ENCODE measurements at places on chromosomes 12 and 14. TPM values are rescaled to one million over a fixed set of nuclear protein-coding genes. Genes with fewer than 3 reads are reported as not detected.

- no peaks in the 10 kb centered on the region for H3K4me1 ChIP-seq
- H3K36me3 ChIP-seq: no peaks in the 10 kb centered on the region
- no peak overlapping the region for H3K4me3 ChIP-seq
- peaks cover 10% of the 10 kb centered on the region for H3K27me3 ChIP-seq
- DNase-seq: no peak
These were observed 20.3 kb upstream of the DHRS4 start for GRCh38 chr14:23933108-23933741.

GRCh38 chr14:93110856-93111419 is 4.8 kb downstream of the ITPK1 start:
- H3K4me1 ChIP-seq: peaks cover 28% of the 10 kb centered on the region
- no peaks in the 10 kb centered on the region for H3K27me3 ChIP-seq
- DNase-seq: no peak

- H3K4me3 ChIP-seq: peak overlapping the region; percentile 95
- DNase-seq: no peak
These were observed 757 bp upstream of the PCK2 start for GRCh38 chr14:24093207-24093900.

GRCh38 chr14:88242446-88242845 is 80.6 kb downstream of the KCNK10 start:
- no peaks in the 10 kb centered on the region for H3K36me3 ChIP-seq
- DNase-seq: no peak
- H3K4me3 ChIP-seq: no peak overlapping the region
- no peak overlapping the region for H3K27ac ChIP-seq
- no peaks in the 10 kb centered on the region for H3K4me1 ChIP-seq

- H3K27me3 ChIP-seq: peaks cover 8% of the 10 kb centered on the region
- H3K36me3 ChIP-seq: peaks cover 12% of the 10 kb centered on the region
- DNase-seq: peak; percentile 50
- peak overlapping the region; percentile 31 for H3K4me3 ChIP-seq
These were observed 227.3 kb downstream of the KTN1 start for GRCh38 chr14:55807053-55807880.

DNA sequence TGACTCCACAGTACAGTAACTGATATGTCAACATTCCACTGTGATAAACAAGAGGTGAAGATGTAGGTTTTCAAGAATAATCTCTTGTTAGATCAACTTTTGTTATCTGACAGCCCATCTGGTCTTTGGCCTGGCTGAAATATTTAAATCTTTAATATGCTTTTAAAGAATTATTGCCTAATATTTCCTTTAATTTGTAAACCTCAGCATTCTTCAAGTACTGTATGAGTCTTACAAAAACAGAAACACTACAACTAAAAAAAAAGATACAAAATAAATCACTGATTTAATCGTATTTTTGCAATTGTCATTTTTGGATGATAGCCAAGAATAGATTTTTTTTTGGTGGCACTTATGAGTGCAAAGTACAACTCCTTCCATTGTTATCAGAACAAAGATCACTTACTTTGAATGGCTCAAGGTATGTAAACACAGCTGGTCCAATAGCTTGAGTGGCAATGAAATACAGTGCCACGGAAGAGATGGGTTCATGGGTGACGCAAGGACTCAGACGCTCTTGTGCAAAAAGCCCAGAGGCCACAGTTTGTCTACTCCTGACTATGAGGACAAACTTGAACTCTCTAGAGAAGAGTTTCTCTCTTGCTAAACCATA is 109.5 kb downstream of the PAX9 start:
- H3K27ac ChIP-seq: no peak overlapping the region
- DNase-seq: no peak
- no peaks in the 10 kb centered on the region for H3K4me1 ChIP-seq
- no peaks in the 10 kb centered on the region for H3K36me3 ChIP-seq

GRCh38 chr14:50943943-50944646 is at the start of gene PYGL:
PYGL (minus strand) TSS chr14:50944483; CDS start chr14:50944403, 80 bp downstream.
- H3K4me3 ChIP-seq: peak within 1 kb of the TSS; percentile 68
- DNase-seq: peak; percentile 52
- no peaks in the 10 kb centered on the region for H3K36me3 ChIP-seq

DNA sequence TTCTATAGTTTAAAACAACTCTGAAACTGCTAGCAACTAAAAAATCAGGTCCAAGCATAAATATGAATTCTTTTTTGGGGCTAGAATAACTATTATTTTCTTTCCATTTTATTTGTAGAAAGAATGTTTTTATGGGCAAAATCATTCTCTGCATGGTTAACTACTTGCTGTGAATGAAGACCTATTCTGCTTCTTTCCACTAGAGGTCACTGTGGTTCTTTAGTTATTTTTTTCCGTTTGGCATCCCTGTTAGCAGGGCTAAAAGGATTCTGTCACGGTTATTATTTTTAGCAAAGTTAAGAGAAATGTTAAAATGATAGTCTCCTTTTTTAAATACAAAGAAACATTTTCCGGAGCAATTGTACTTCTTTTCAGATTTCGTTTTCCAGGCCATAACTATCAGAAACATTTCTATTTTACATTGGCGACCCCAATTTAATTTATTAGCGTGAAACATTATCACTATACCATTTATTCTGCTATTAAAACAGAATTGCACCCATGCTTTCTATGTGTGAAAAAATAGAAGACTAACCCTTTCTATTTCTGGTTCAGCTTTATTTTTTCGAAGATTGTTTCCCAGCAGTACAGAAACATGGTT is 404.8 kb downstream of the ATP23 start:
- H3K27me3 ChIP-seq: peaks cover 6% of the 10 kb centered on the region
- H3K36me3 ChIP-seq: no peaks in the 10 kb centered on the region
- no peak for DNase-seq
- no peak overlapping the region for H3K27ac ChIP-seq
- no peaks in the 10 kb centered on the region for H3K4me1 ChIP-seq

DNA sequence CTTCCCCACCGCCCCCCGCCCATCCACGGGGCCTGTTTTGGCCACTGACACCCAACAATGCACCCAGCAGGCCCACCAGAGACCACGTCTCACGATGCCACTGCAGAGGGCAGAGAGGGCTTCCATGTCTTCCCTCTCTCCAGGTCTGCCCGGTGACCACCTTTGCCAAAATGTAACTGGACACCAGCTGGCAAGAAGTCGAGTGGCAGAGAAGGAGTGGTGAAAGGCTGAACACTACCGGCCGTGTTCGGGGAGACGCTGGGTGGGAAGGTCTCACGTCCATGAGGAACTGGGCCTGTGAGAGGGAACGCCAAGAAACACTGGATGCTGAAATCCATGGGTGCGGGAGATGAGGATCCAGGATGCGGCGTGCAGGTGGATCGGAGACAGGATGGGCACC is 308.2 kb downstream of the ADGRD1 start:
- H3K4me1 ChIP-seq: no peaks in the 10 kb centered on the region
- no peak overlapping the region for H3K27ac ChIP-seq
- H3K27me3 ChIP-seq: no peaks in the 10 kb centered on the region
- H3K36me3 ChIP-seq: no peaks in the 10 kb centered on the region
- no peak overlapping the region for H3K4me3 ChIP-seq
- no peak for DNase-seq

DNA sequence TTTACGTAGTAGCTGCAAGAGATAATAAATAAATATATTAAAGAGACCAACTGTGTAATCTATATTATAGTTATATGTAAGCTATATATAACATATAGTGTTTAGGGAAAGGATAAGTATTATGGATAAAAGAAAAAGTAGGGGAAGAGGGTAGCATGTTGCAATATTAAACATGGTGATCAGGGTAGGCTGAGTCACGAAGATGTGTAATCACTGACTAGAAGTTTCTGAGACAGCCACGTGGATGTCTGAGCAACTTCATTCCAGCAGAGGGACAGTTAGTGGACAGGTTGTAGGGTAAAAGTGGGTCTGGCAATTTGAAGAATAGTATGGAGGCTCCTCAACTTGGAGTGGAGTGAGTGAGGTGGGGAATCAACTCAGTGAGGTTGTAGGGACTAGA is 109.7 kb downstream of the ANO4 start:
- no peaks in the 10 kb centered on the region for H3K4me1 ChIP-seq
- H3K27me3 ChIP-seq: no peaks in the 10 kb centered on the region
- H3K27ac ChIP-seq: no peak overlapping the region
- no peak for DNase-seq
- no peak overlapping the region for H3K4me3 ChIP-seq

GRCh38 chr12:131929581-131930456 is 743 bp downstream of the PUS1 start:
- H3K27ac ChIP-seq: peak overlapping the region; percentile 98
- H3K27me3 ChIP-seq: no peaks in the 10 kb centered on the region
- peak; percentile 66 for DNase-seq
- peaks cover 13% of the 10 kb centered on the region for H3K36me3 ChIP-seq
- H3K4me3 ChIP-seq: peak overlapping the region; percentile 98
- peaks cover 13% of the 10 kb centered on the region for H3K4me1 ChIP-seq

IQSEC3 gene
- 8.0 TPM for total RNA-seq

ABCB9 gene
- 9.2 TPM for total RNA-seq

METTL25 gene
- total RNA-seq: 9.8 TPM

PRICKLE1 gene
- total RNA-seq: 0.45 TPM

Measured in activated naive CD8-positive, alpha-beta T cell treated with anti-CD3 and anti-CD28 coated beads, Interleukin-2, amount 10 ng/mL, durations not matched to agents 7 days and 5 days (primary cell).